Aorta (tissue), 5 donors: ENCODE measurements at places on chromosomes 6 and 20.

DNA sequence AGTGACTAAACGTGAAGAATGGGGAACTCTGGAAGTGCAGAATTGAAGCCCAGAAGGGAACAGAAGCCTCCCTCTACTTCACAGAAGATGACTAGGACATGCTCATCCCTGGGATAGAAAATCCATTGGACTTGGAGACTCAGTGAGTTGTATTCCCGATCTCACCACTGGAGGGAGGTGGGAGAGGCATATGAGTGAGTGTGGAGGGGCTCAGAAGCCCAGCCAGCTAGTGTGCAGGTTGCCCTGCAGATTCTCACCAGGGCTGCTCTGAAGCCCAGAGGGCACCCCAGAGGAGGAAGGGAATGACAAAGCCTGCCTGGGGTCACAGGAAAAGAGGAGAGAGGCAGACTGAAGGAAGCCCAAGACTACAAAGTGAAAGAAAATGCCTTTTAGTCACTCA lies 42.1 kb upstream of the HLA-E start:
- no peak for DNase-seq

DNA sequence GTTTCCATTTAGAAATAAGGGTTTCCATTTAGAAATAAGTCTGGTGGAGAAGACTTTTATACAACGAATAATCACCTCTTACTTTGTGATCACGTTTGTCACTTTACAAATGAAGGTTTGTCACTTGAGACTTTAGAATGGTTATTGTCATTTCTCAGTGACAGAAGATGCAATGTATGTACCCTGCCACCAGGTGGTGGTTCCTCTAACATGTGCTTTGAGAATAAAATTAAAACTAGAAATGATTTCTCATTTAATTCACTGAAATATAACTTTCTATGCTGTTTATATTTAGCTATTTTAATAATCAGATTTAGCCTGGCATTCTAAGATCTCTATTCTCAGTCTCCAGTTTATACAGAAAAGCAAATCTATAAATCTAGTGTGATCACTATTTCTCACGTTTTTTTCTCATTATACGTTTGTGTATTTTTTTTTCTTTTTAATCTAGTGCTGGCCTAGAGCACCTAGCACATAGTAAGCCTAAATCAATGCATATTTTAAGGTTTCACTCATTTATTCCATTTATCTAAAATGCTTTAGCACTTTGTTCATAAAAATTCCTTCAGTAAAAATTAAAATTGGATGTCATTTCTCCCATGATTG lies 57.4 kb upstream of the TFAP2D start:
- no peak for DNase-seq

DNA sequence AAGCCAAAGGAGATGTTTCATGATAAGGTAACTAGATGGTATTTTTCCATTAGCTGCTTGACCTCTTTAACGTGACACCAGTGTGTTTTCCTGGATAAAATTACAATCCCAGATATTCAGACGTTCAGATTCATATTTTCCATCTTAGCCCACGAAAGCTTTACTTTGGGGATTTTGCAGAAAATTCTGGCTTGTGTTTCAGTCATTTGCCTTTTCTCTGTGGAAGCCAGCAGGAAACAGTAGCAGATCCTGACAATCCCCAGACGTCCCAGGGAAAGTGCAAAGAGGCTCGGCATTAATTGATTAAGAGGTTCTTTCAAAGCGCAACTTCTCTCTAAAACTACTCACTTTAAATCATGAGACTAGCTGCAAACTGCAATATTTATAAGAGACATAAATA lies 243.6 kb downstream of the UST start:
- DNase-seq, result no peak

DNA sequence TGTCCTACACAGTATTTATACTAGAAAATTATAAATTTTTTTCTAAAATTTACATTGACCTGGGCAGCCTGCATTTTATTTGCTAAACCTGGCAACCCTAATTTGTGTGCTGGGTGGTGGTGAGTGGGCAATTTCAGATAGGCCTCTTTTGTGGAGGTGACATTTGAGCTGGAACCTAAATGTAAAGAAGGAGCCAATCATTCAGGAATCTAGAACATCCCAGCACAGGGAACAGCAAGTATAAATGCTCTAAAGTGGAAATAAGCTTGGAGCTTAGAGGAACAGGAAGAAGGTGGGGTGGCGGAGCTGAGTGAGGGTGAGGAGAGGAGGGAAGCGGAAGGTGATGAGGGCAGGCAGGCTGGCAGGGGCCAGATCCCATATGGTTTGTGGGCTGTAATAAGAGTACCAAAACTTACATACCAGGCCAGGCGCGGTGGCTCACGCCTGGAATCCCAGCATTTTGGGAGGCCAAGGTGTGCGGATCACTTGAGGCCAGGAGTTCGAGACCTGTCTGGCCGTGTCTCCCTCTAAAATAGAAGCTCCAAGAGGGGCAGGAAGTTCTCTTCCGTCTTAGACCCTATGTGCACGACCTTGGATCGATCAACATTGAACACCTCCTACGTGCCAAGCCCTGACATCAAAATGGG lies 549 bp upstream of the CSE1L start:
- peak; percentile 79 for DNase-seq

- no peak for DNase-seq
These were observed 559.0 kb downstream of the CBLN4 start for GRCh38 chr20:55446301-55446700.

GRCh38 chr20:3371754-3372153 lies 35.7 kb downstream of the DNAAF9 start:
- no peak for DNase-seq

DNA sequence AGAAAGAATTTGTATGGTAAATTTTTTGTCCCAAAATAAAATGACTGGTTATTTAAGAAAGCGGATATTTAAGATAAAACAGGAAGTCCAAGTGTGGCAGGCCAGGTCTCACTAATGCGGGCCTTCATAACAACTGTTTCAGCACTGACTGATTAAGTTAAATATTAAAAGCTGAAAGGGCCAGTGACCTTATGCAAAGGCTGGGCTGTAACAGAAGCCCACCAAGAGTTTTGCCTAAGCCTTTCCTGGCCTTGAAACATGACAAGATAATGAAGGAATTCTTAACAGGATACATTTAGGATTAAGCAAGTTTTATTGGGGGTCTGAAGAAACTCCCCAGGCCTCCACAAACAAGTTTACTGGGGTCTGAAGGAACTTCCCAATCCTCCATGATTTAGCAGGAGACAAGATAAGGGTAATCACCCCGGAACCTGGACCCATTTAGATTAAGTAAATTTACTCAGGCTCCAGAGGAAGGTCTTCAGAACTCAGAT lies 36.3 kb downstream of the ZNF133 start:
- no peak for DNase-seq

GRCh38 chr20:63186528-63187316 lies 29.2 kb downstream of the YTHDF1 start:
- DNase-seq, result no peak

DNA sequence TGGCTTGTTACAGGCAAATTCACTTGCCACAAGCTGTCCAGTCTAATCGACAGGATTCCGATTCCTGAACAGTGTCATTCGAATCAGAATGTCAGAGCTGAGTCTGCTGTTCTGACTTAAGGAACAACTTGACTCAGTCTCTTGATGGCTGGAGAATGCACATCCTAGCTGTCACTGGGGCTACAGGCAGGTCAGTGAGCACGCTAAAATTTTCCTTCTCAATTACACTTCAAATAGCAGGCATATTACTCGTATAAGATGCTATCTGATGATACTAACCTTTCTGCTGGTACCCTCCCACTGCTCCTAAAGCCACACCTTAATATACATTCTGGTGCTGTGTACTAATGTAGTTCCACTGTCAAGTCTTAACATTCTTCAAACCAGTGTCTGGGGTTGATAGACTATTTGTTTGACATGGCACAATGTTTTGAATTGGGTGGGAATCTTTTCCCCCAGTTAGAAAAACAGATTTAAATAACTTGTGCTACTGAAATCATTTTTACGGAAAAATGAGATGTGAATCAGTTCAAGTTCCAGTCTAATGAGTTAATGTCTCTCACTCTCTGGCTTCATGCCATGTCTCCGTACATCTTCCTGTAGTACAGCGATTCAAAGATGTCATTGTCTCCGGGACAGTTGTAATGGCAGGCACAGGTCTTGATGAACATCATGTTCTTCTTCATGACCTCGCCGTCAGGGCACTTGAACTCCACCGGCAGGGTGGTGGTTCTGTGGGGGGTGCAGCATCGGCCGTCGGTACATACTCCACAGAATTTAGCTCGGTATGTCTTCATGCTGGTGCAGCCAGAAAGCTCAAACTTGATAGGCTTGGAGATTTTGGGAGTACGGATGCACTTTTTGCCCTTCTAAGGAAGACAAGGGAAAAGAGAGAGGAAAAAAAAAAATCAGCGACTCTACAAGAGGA lies 2.2 kb downstream of the CCN2 start:
- peak; percentile 81 for DNase-seq

GRCh38 chr6:156794546-156795354 lies 17.6 kb downstream of the ARID1B start:
- DNase-seq, result no peak

DNA sequence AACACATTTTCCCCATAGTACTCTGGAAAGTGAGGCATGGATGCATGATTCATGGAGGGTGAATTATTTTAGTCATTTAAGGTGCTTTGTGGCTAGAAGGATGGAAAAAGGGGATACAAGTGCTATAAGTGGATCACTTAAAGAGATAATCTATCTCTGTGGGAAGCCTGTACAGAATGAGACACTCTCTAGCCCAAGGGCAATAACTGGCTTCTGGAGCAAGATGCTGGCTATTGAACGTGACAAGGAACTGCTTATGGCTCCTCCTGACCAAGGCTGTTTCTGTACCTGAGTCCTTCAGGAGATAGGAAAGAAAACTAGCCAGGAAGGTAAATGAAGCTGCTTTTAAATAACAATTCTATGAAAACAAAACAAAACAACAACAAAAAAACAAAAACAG lies 590.7 kb downstream of the EYS start:
- DNase-seq, result no peak

GRCh38 chr6:132388291-132388690 lies 13.0 kb downstream of the MOXD1 start:
- DNase-seq, result no peak

GRCh38 chr6:168988801-168989200 lies 264.8 kb downstream of the THBS2 start:
- DNase-seq, result no peak

DNA sequence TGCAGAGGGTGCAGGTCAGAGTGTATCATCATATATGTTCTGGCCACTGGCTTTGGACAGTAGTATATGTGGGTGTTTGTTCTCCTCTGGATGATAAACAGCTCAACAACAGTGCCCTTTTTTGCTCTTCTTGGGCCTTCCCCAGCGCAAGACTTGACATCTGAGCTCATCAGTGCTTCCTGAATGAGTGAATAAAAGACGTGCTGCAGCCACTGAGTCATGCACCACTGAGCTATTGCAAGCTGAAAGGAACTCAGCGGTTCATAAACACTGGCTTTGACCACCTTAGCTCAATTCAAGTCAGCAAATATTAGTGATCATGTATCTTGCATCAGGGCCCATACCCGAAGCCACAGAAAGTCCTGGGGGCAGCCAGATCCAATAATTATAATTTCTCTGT lies 105.3 kb upstream of the KCNG1 start:
- no peak for DNase-seq

DNA sequence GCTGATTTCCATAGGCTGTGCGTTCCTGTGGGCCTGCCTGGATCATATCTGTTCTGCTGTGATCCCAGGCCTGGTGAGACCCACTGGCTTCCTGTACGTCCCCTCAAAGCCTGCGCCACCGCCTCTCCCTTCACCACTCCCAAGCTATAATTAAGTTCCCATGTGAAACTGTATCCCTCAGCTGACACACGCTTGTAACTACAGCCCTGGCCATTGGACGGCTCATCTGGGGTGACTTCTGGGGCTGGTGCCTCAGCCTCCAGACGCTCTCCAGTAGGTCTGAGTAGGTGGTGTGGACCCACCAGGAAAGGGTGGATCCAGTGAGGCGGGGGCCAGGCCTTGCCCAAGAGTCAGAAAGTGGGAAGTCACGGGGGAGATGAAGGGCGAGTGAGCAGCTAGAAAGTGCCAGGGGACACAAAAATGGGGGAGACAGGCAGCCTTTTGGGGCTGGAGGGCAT lies 21.0 kb downstream of the PPARD start:
- DNase-seq, result peak; percentile 51

DNA sequence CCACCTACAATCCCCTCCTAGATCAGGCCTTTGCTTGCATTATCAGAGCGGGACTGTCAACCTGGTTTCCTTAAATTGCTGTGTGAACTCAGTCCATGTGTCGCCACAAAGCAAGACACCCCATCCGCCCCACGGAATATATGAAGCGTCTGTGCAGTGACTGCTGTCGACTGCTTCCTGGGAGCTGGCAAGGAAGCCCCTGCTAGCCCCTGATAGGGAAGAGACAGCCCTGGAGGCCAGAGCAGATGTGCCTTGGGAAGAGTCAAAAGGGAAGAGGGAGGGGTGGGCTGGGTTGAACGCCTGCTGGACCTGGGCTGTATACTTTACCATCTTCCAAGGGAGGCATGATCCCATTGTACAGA lies 44.1 kb upstream of the APCDD1L start:
- DNase-seq, result no peak

- no peak for DNase-seq
These were observed 169.3 kb upstream of the RIN2 start for GRCh38 chr20:19588732-19589131.

DNA sequence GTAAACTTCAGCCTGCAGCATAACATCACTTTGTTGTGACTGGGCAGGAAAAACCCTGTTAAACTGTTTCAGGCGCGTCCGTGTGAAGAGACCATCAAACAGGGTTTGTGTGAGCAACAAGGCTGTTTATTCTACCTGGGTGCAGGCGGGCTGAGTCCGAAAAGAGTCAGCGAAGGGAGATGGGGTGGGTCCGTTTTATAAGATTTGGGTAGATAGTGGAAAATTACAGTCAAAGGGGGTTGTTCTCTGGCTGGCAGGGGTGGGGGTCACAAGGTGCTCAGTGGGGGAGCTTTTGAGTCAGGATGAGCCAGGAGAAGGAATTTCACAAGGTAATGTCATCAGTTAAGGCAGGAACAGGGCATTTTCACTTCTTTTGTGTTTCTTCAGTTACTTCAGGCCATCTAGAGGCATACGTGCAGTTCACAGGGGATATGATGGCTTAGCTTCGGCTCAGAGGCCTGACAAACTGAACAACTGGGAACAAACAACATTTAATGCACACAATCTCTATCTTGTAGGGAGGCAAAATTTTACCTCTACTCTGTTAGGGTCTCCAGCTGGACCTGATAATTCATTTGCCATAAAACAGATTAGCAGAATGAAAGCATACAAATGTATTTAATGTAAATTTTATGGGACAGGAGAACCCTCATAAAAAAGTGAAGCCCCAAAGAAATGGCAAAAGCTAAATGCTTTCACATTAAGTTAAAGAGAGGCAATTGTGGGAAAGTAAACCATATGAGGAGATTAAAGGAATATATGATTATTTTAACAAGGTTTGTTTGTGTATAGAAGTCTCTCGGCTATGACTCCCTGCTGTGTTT lies 58.3 kb upstream of the HFE start:
- DNase-seq, result no peak

GRCh38 chr6:31577579-31577966 lies 2.2 kb downstream of the TNF start:
- DNase-seq, result no peak

DNA sequence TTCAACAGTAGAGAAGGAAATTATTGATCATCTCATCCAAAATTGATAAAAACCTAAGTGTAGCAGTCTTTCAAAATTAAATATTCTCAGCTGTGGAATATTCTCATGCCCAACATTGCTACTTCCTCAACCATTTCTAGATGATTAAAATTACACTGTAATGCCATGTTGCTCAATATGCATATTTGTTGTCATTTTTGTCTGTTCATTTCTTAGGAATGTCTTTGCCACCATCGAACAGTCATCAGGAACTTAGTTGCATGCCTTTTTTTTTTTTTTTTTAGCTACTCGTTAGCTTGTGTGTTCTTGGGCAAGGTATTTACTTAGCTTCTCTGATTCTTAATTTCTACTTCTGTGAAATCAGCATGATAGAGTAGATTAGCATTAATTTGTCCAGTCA lies 188.6 kb downstream of the DTNBP1 start:
- no peak for DNase-seq
